ENCODE measurements at places on chromosomes 11 and 22.

DNA sequence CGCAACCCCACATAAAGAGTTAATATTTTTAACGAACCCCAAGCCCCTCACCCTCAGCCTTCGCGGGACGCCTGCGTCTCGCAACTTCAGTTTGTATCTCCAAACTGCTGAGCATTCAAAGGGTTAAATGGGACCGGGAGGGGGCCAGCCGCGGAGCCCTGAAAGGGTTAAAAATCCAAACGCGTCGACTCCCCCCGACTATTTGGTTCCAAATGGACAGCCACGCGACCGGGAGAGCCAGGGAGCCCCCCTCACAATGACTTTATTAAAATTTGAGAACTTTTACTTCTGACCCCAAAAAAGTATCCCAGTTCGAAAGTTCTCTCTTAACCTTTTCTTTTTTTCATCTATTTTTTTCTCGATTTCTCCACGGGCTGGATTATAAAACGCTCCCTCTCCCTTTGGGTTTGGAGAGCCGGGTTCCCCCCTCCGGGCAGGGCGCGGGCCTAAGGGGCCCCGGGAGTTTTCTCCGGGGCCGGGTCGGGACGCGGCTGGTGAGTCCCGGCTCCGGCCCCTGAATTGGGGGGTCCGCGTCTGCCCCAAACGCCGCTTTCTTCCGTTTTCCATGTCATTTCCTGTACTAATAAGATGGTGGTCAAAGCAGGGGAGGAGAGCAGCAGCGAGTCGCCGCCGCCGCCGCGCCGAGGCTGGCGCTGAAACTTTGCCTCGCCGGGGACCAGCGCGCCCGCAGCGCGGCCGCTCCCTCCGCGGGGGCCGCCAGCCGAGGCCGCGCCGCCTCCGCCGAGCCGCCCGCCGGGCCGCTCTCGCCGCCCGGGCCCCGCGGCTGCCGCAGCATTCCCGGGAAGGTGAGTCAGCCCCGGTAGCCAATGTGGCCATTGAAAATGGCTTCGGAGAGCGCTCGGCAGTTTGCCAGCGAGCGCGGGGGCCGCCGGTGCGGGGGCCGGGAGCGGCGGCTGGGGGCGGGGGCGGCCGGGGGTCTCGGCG is at the start of gene PRDM11:
Gene PRDM11, plus strand, starts transcription at position 568 of the 945 bp plus-strand sequence. CDS start 35,128 bp downstream, outside the sequence.
- no peak for DNase-seq

- no peak for DNase-seq
Observed at GRCh38 chr11:132254906-132255305, 884.5 kb downstream of the NTM start.

- DNase-seq: no peak
Observed at GRCh38 chr11:99117603-99118002, 96.9 kb downstream of the CNTN5 start.

DNA sequence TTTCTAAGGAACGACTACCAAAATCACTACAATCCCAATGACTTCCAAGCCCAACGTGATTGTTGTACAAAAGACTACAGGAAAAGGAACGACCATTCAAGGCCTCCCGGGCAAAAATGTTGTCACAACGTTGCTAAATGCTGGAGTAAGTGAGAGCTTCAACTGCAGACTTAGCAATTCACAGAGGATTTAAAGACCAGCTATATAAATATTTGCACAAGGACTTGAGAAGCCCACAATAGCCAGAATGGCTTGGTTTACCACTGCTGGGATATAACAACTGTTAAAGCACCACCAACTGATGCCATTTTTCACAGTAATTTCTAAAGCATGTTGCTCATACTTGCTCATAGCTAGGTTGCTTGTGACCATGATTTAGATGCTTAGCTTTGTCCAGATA is 78.3 kb downstream of the EMSY start:
- DNase-seq: no peak

- no peak for DNase-seq
Observed at GRCh38 chr11:115527534-115528125, 23.4 kb upstream of the CADM1 start.

GRCh38 chr22:24523873-24524272 is 28.7 kb downstream of the UPB1 start:
- DNase-seq: no peak

GRCh38 chr11:118530683-118531596 is at the start of gene TMEM25:
Gene TMEM25 (plus strand): TSS chr11:118531192. CDS start chr11:118531802, 610 bp downstream.
- peak; percentile 59 for DNase-seq

DNA sequence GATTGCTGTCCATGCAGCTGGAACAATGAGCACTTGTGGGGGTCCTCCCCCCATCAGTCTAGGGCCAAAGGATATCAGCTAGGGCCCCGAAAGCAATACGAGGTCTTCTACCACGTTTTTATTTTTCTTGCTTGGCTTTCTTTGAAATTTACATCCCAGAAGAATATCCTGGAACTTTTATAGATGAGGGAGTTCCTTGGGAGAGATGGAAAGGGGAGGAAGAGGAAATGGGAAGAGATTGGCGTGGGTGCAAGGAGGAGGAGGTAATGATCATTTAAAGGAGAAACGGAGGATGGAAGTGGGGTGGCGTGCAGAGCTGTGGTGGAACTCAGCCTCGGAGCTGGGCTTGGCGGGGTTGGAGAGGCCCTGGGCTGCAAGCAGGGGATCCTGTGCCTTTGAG is 90.3 kb downstream of the SNX19 start:
- no peak for DNase-seq

DNA sequence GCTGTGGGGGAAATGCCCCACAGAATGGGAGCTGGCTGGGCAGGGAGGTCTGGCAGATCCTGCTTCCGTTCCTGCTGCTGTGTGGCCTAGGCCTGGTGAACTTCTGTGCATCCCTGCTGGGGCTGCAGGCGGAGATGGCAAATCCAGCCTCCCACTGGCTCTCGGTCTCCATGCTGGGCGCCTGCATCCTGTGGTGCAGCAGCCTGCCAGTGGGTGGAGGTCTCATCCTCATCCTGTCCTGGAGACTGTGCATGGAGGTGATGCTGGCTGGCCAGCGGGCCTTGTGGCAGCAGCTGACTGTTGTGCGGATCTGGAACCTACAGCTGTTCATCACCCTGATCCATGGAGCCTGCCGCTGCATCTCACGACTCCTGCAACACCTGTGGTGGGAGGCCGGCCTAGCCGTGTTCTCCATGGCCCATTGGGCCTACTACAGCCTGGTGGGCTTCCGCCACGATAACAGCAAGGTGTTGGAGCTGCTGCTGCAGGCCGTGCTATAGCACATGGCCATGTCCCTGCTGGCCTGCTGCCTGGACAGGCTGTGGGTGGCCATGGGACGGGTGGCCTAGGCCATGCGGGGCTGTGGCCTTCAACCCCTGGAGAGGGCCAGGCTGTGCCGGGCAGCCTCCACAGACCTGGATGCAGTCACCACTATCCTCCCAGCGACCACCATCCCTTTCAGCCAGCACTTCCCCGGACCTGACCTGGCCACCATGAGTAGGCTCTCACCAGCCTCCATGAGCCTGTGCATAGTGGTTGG is 8.8 kb upstream of the RPL3 start:
- no peak for DNase-seq

DNA sequence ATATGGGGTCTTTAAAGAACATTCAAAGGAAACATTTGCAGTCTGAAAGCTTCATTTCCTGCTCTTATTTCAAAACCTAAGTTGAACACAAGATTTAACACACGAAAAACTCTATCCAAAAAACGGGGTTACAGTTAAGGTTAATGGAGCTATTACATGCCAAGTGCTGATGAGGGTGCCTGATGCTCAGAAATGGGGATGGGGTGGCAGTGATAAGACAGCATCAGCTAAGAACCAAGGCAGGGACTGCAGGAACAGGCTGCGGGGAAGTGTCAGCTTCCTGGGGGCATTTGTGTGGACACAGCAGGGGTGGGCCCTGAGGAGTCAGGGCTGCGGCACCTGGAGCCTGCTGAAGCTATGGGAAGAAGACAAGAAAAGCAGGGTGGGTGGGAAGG is 12.2 kb downstream of the DGCR2 start:
- DNase-seq: no peak

- no peak for DNase-seq
Observed at GRCh38 chr11:29127461-29127860, 889.4 kb downstream of the KCNA4 start.

DNA sequence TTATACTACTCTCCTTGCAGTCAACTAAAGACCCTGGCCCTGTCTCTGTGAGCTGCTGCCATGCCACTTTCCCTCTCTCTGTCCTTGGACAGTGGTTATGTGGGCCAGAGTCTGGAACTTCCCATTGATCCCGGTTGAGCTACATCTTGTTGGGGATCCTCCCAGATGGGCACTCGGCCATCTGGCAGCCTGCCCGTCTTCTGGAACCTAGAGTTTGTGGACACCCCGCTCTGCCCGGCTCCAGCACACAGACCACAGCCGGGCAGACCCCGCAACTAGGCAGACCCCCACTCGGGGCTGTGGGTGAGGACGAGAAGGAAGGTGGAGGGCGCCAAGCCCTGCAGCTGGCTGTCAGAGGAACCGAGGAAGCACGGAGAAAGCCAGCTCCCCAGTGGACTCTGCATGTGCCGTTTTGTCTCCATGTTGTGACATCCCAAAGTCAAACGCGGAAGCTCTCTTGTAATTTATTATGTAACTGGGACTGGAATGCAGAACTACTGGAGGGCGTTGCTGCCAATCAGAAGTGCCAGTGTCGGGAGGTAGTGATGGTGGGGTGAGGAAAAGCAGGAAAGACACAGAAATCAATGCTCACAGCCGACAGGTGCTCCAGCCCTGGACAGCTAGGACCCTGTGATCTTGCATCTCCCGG is 207.7 kb downstream of the CEP164 start:
- no peak for DNase-seq

- DNase-seq: no peak
Observed at GRCh38 chr11:106679581-106679980, 338.7 kb downstream of the GUCY1A2 start.

- no peak for DNase-seq
Observed at GRCh38 chr11:130037058-130037457, 32.6 kb upstream of the APLP2 start.

DNA sequence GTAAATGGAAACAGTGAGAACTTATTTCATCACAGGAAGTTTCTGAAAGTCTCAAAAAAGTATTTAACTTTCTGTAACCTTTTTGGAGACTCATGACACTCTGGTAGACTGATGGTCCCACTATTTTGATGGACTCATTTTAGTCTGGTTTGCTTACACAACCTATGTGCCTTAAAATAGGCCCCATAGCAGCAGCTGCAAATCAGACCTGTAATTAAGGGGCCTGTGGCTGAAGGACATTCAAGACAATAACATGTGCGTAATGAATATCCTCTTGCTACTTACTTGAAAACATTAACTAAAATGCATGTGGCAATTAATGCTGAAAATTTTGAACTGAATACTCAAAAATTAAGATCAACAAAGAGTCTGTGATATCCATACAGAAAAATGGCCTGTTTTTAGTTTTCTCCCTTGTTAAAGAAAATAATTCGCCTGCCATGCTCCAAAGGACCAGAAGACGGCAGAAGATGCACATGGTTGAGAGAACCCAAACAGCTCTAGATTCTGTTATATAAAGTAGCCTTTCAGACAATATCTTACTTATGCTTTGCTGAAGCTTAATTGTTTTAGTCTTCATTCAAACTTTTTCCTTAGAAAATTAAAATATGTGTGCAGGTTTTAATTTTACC is 568.5 kb downstream of the KCNA4 start:
- no peak for DNase-seq

DNA sequence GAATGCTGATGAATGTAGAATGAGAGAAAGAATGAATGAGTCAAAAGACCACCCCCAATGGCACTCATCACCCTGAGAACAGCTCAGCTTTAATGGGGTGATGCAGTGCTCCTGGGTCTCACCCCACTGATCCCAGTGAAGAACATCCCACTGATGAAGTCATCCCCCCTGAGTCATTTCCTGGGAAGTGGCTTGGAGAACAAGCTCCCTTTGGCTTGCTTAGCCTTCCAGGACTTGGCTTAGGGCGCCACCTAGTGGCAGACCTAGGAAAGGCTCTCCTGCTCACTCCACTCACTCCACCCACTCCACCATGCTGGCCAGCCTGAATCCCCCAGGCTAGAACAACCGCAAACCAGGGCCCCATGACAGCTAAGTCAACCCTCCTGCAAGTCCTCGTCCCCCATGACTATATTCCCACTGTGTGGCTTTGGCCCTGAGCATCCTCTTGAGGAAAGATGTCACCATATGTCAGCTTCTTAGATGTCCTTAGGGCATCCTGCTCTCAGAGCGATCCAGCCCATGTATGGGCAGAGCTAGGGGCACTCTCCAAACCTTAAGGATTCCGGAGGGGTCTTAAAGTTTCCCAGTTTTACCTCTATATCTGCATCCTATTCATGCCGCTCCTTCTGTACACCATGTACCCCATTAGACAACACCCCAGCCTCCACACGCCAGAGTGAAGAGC is 17.8 kb upstream of the TMPRSS13 start:
- DNase-seq: peak; percentile 79

GRCh38 chr22:41966225-41966606 is 3.0 kb upstream of the SEPTIN3 start:
- no peak for DNase-seq

- DNase-seq: no peak
Observed at GRCh38 chr11:11313902-11314692, 39.0 kb downstream of the CSNK2A3 start.

DNA sequence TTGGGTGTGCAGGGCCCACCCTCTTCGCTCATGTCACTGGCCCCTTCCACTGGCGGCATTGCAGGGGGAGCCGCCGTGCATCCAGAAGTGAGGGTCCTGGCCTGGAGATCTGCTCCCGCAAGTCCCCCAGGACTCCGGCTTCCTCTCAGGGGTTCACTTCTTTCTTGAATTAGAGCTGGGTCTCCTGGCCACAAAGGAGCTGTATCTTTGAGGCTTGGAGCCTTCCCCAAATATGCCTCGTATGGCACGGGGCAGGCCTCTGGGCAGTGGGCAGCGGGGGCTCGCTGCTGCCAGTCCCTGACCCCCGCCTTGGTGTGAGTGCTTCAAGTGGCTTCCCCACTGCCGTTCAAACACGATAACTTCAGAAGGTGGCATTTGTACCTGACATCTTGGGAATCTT is 7.4 kb upstream of the IFITM3 start:
- DNase-seq: no peak

DNA sequence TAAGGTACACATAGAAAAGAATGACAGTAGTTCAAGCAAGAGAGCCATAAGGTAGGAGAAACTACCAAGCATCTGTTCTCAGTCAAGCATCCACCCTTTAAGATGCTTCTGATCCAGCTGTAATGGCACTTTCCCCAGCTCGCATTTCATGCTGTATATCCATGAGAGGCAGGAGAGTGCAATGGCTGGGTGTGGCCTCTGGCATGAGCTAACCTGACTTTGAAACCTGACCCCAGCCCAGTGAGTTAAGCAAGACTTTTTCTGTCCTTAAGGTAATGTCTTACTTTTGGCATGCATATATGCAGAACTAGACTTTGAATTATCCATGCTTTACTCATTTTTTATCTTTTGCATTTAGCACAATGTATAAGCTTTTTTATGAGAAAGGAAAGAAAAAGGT is 79.8 kb upstream of the CNTN5 start:
- DNase-seq: no peak

DNA sequence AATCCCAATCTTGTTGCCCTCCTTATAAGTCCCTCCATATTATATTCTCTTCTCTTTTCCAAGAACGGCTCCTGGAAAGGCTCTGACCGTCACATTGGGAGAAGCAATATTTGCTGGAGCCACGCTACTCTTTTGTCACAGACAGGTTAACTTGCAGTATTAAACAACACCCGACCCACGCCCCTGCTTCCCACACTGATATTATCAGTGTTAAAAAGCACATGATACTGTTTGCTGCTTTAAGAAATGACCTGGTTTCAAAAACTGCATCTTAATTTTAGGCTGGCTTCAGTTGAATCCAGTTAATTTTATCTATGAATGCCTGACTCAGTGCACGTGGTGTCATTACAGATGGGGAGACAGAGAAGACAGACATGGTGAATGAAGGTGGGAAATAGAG is 3.1 kb downstream of the FLI1 start:
- no peak for DNase-seq
